ENCODE measurements at places on chromosomes 3 and 15. TPM values are rescaled to one million over a fixed set of nuclear protein-coding genes. Genes with fewer than 3 reads are reported as not detected.

The IMPG2 gene
- total RNA-seq: 0.20 TPM

The TMC3 gene
- not detected for total RNA-seq

The NMD3 gene
- total RNA-seq: 44.0 TPM

The VILL gene
- total RNA-seq: 20.2 TPM

The PLS1 gene
- total RNA-seq: 5.5 TPM

The CLRN1 gene
- total RNA-seq: not detected

The TMPRSS7 gene
- not detected for total RNA-seq

The RAB27A gene
- 64.4 TPM for total RNA-seq
